ENCODE measurements at places on chromosomes 2 and 18.

DNA sequence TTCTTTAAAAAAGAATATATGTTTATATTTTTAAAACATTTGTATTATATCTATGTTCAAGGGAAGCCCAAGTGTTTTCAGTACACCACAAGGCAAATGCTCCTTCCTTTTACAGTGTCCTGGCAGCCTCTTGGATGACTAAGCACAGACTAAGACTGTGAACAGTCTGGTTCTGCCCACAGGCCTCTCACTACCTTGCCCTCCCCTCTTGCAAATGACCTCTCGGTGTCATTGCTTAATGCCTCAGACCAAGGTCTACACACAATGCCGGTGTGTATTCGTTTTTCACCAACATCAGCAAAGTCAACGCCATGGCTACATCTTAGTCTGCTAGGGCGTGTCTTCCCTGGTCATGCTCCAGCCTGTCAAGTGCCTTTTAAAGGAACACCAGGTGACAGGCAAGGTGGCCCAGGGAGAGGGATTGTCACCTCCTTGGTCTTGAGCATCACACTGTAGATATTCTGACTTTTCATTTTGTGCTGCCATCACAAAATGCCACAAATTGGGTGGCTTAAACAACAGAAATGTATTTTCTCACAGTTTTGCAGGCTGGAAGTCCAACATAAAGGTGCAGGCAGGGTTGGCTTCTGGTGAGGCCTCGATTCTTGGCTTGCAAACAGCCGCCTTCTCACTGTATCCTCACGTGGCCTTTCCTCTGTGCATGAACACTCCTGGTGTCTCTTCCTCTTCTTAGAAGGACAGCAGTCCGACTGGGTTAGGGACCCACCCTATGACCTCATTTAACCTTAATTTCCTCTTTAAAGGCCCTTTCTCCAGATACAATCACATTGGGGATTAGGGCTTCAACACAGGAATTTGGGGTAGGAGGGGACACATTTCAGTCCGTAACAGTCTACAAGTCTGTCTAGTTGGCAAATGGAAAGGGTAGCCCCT is 266.5 kb downstream of the KLHL29 start:
- no peak for DNase-seq

GRCh38 chr2:85865539-85866164 is 23.1 kb downstream of the ST3GAL5 start:
- DNase-seq = no peak

GRCh38 chr18:44889111-44889510 is 208.4 kb downstream of the SETBP1 start:
- no peak for DNase-seq

- no peak for DNase-seq
Measured at GRCh38 chr18:47522359-47522758, 270.9 kb upstream of the SKOR2 start.

DNA sequence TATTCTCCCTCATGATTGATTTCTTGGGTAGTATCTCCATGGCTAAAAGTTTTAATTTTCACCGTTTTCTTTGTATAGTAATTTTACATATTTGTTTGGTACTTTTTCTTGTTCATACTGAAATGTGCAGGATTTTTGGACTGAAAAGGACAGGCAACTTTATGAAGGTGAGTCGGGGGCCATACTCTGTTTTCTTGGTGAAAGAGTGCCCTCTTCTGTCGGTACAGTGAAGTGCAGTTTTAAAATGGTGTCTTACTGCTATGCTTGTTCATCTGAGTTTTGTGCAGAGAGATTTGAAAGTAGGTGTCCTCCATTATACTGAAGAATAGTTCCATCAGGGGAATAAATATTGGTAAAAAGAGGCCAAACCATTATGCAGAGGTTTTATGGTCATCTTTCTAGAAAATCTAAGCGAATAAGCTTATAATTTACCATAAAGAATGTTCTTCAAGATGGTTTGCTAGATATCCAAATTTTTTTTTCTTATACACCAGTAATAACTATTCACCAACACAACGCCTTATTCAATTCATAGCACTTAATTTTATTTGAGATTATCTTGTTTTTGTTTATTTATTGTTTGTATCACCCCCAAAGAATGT is 8.7 kb upstream of the SERPINB13 start:
- DNase-seq = no peak
